ENCODE measurements at places on chromosomes 5 and 9. TPM values are rescaled to one million over a fixed set of nuclear protein-coding genes. Genes with fewer than 3 reads are reported as not detected.

The SH3RF2 gene
- 3.0 TPM for total RNA-seq

The SLC45A2 gene
- total RNA-seq = not detected

The PCA3 gene
- not detected for total RNA-seq

The SMU1 gene
- total RNA-seq = 20.8 TPM

The DBH gene
- total RNA-seq = not detected

The PRRX2 gene
- 5.6 TPM for total RNA-seq

The IGIP gene
- 0.60 TPM for total RNA-seq

The ANKDD1B gene
- not detected for total RNA-seq

The MYMK gene
- total RNA-seq = not detected

The C1QTNF3 gene
- total RNA-seq = not detected

The NEURL1B gene
- total RNA-seq = 9.2 TPM

The OR13C8 gene
- total RNA-seq = not detected

The ISL1 gene
- total RNA-seq = 0.06 TPM

The STK32A gene
- 0.30 TPM for total RNA-seq

The BNIP1 gene
- total RNA-seq = 15.0 TPM

The SEMA4D gene
- total RNA-seq = 5.4 TPM

The IL13 gene
- total RNA-seq = not detected

The PCDHB12 gene
- not detected for total RNA-seq

The PCDHGA7 gene
- total RNA-seq = 0.95 TPM

The N4BP3 gene
- total RNA-seq = 0.74 TPM

The ERAP2 gene
- 1.1 TPM for total RNA-seq

The GARIN3 gene
- not detected for total RNA-seq

The ZBTB26 gene
- 2.1 TPM for total RNA-seq

The FAXDC2 gene
- total RNA-seq = 0.17 TPM

The DEPDC1B gene
- 14.4 TPM for total RNA-seq

The CDX1 gene
- not detected for total RNA-seq

The MAMDC2 gene
- 0.34 TPM for total RNA-seq

The LHFPL2 gene
- total RNA-seq = 84.2 TPM

The SLC36A2 gene
- total RNA-seq = not detected

The INPP5E gene
- total RNA-seq = 17.7 TPM

The RHOBTB3 gene
- 7.9 TPM for total RNA-seq

The MYOZ3 gene
- 0.18 TPM for total RNA-seq

The CFAP157 gene
- 0.08 TPM for total RNA-seq

The PCDHB16 gene
- 0.05 TPM for total RNA-seq

The TXNDC8 gene
- total RNA-seq = not detected

The PCDHA4 gene
- total RNA-seq = 1.8 TPM

The PCDHA5 gene
- 0.52 TPM for total RNA-seq

The PCDHGB7 gene
- total RNA-seq = 0.06 TPM

The MACIR gene
- 18.0 TPM for total RNA-seq

The QSOX2 gene
- total RNA-seq = 28.5 TPM

The FBP2 gene
- not detected for total RNA-seq

The NEUROG1 gene
- not detected for total RNA-seq

The LCN10 gene
- not detected for total RNA-seq

The TRIM7 gene
- total RNA-seq = 41.9 TPM

The AOPEP gene
- total RNA-seq = 132 TPM

The ACOT12 gene
- 0.08 TPM for total RNA-seq

The PDE6A gene
- 0.30 TPM for total RNA-seq

The SLC6A18 gene
- total RNA-seq = not detected

The ST8SIA4 gene
- total RNA-seq = 0.45 TPM

The CDKN2B-AS1 gene
- not detected for total RNA-seq
